HepG2 (cell line): ENCODE measurements at places on chromosomes 1 and 21. TPM values are rescaled to one million over a fixed set of nuclear protein-coding genes. Genes with fewer than 3 reads are reported as not detected.
A peak's percentile ranks its signal among the peaks of the same experiment; 100 is the strongest.

DNA sequence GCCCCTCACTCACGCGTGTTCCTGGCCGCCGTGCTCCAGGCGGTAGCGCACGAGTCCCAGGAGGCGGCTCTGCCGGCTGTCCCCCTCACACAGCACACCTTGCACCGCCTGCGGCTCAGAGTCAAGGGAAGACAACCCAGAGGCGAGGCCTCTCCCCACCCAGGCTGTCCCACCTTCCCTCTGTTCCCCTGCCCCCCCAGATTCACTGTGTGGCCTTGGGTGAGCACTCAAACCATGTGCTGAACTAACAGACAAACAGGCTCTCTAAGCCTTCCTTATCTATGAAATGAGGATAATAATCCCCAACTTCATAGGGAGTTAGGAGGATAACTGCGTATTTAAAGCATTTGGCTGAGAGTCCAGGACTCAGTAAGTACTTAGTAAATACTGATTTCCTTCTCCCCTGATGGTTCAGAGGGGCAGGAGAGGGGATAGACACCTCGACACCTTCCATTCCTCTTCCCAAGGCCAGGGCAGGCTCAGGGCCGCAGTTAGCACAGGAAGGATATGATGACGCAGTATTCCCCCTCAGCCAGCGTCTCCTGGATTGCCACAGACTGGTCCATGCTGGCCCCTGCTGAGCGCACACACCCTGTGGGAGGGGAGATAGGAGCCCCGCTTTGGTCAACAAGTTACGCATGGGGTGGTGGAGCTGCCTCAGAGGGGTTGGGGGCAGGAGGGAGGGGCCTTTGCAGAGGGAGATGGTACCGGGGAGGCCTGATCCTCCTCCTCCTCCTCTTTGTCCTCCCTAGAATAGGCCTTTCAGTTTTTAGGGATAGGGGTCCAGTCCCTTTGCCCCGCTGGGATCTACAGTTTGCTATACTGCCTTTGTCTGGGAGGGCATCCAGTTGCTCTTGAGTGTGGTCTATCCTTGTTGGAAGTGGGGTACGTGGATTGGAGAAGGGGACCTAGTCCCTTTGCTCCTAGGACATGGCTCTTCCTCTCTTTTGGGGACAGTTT, 830 bp downstream of the INPP5B start:
- DNase-seq: peak; percentile 55
- H3K36me3 ChIP-seq: no peaks in the 10 kb centered on the region
- H3K4me3 ChIP-seq: peak overlapping the region; percentile 91
- H3K4me1 ChIP-seq: peaks cover 58% of the 10 kb centered on the region
- H3K27me3 ChIP-seq: no peaks in the 10 kb centered on the region
- H3K27ac ChIP-seq: peak overlapping the region; percentile 53

GRCh38 chr21:42080788-42081083, 9.6 kb downstream of the UMODL1 start:
- H3K36me3 ChIP-seq: no peaks in the 10 kb centered on the region
- H3K27ac ChIP-seq: no peak overlapping the region
- H3K27me3 ChIP-seq: peaks cover 7% of the 10 kb centered on the region

F5 gene
- 38.3 and 38.5 TPM in 2 replicates for total RNA-seq

DNA sequence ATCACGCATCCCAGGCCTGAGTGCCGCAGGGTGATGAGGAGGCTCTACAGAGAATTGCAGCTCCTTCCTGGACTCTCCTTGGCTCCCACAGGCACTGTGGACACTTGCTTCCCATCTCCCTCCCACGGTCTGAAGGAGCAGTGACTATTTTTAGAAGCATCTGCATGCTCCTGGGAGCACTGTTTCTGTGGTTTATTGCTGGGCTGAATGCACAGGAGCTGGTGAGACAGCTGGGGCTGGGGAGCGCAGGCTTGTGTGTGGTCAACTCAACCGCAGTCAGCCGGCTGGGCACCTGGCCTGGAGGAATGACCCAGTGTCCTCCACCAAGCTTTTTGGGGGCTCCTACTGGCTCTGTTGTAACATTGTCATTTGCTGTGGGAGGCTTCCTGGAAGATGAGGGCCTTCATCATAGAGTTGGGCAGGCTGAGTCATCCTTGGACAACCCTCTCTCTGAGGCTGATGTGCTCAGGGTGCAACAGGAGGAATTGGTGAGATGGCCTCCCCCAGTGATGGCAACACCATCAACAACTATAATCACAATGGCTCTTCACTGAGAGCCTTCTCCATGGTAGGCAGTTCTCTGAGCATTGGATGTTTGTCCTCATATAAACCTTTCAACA, 1.7 kb downstream of the NFASC start:
- no peaks in the 10 kb centered on the region for H3K4me1 ChIP-seq
- DNase-seq: no peak
- H3K4me3 ChIP-seq: no peak overlapping the region

DNA sequence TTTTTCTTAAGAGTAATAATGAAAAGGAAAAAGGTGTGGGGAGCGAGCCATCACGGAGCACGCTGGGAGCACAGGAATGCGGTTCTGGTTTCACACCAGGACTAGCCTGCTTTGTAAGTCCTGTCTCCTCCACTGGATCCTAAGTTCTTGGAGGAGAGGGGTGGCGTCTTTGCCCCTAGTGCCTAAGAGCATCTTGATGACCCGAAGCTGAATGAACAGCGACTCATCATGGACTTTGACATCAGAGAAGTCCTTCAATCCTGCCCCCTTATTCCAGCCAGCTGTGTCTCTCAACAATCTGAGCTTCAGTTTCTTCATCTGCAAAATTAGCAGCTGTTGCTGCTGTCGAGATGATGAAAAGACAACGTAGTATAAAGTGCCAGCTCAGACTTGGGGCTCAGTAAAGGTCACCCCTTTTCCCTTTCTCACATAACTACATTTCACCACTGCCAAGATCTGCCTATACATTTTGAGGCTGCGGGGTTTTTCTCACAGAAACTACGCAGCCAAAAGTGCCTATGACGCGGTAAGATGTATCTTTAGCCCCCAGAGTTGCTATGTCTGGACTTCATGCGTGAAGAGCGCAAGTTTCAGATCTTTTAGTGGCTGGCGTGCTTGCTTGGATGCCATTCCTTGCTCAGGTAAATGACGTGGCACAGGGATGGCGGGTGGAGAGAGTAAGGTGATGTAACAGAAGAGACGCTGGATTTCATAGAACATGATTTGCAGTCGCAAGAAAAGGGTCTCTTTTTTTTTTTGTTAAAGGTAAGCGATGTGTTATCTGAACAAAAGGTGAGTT, 4.9 kb upstream of the PRDM2 start:
- no peak overlapping the region for H3K27ac ChIP-seq
- H3K4me1 ChIP-seq: no peaks in the 10 kb centered on the region
- no peak overlapping the region for H3K4me3 ChIP-seq
- no peaks in the 10 kb centered on the region for H3K36me3 ChIP-seq
- no peak for DNase-seq

DNA sequence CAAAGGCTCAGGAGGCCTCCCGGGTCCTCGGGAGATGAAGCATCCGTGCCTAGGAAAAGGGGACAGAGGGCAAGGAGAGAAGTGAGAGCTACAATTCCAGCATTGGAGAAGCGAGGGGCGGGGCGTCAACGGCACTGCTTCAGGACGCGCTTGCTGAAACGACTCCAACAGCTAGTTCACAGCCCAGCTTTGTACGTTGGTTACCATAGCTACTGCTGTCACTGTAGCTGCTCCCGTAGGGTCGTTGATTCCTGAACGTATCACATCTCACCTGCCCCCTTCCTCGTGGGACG, 63.1 kb downstream of the TOR1AIP2 start:
- no peak overlapping the region for H3K27ac ChIP-seq
- no peaks in the 10 kb centered on the region for H3K36me3 ChIP-seq
- no peak for DNase-seq
- peak overlapping the region; percentile 27; the same call in 1 of the 2 replicates for H3K4me3 ChIP-seq
- H3K4me1 ChIP-seq: peaks cover 20% of the 10 kb centered on the region

- no peak overlapping the region for H3K4me3 ChIP-seq
- H3K27ac ChIP-seq: no peak overlapping the region
- no peaks in the 10 kb centered on the region for H3K27me3 ChIP-seq
- DNase-seq: no peak
These were observed 203.7 kb upstream of the C1orf87 start for GRCh38 chr1:60277269-60277668.

MNDA gene
- not detected in 2 replicates for total RNA-seq

DNA sequence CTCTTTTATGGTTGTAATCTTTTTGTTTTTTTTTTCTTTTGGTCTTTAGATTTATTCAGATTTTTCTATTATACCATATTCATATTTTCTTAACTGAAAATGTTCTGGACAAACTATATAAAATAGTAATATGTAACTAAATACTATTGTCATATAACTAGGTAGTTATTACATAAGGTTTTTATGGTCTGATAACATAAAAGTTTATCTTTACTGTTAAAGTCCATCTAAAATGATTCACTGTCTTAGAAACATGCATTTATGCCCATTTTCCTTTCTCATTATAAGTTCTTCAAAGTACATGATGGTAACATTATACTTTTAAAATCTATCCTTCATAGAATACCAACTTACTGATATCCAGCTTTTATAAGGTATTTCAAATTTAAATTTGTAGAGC, 29.1 kb downstream of the IARS2 start:
- no peak for DNase-seq
- H3K36me3 ChIP-seq: peaks cover 10% of the 10 kb centered on the region
- H3K4me3 ChIP-seq: no peak overlapping the region

FLG gene
- not detected in 2 replicates for total RNA-seq

DNA sequence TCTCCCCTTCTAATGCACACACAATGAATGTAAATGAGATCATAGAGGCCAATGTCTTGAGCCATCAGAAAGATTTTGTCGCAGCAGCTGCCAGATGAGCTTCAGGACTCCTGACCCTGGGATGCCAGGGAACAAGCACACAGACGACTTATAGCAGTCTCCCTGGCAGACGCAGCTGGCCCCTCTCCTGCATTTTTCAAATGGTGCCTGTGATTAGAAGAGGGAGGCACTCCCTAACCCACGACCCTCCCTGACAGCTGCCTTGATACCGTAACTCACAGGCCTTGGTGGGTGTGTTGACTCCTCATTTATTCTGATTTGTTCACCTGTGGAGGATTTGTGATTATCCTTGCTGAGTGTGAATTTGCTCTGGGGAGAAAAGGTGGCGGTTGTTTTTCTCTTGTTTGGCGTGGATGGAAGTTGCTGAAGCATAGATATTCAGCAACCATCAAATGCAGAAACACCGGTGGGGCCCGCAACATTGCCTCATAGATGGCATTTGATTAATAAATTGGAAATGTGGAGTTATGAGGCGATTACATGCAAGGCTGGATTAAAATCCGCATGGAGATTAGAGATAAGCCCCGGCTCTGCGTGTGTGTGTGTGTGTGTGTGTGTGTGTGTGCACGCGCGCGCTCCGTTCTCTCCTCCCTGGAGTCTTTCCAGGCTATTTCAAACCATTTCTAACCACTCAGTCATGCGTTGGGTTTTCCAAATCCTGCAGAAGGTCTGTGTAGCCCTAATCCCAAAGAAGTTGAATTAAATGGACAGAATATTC, 2.1 kb upstream of the RD3 start:
- H3K36me3 ChIP-seq: no peaks in the 10 kb centered on the region
- no peak overlapping the region for H3K4me3 ChIP-seq
- peaks cover 6% of the 10 kb centered on the region for H3K27me3 ChIP-seq
- no peak overlapping the region for H3K27ac ChIP-seq
- peaks cover 7% of the 10 kb centered on the region; the same call in 1 of the 2 replicates for H3K4me1 ChIP-seq

GRCh38 chr1:207606362-207606755, 38.6 kb upstream of the CR1L start:
- no peaks in the 10 kb centered on the region for H3K27me3 ChIP-seq
- no peak overlapping the region for H3K27ac ChIP-seq
- H3K36me3 ChIP-seq: no peaks in the 10 kb centered on the region
- no peak for DNase-seq
- H3K4me3 ChIP-seq: no peak overlapping the region
- H3K4me1 ChIP-seq: peaks cover 23% of the 10 kb centered on the region

DNA sequence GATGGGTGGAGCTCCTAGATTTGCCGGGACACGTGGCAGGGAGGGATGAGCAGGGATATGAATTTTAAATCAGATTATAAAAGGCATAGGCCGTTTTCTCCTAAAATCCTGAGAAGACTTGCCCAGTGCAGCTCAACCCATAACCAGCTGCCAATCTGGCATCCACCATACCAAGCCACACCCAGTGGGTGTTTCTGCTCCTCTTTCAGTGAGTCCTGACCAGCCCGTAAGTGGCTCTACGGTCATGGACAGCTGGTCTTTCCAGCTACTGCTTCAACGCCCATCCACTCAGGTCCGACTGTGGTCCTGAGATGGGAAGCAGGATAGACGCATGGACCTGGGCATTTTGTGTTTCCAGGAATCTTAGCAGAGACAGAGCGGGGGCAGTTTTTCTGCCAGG, 107.2 kb downstream of the LAMC2 start:
- no peak overlapping the region for H3K27ac ChIP-seq
- no peaks in the 10 kb centered on the region for H3K36me3 ChIP-seq
- peaks cover 1% of the 10 kb centered on the region for H3K27me3 ChIP-seq
- no peak for DNase-seq
- H3K4me1 ChIP-seq: no peaks in the 10 kb centered on the region

GRCh38 chr1:227885648-227886502, 61.9 kb downstream of the WNT9A start:
- no peaks in the 10 kb centered on the region for H3K4me1 ChIP-seq
- no peak overlapping the region for H3K4me3 ChIP-seq
- H3K27me3 ChIP-seq: peaks cover 10% of the 10 kb centered on the region; the same call in 2 of the 3 replicates
- no peak for DNase-seq

GRCh38 chr1:32771561-32772280, 45.4 kb downstream of the YARS1 start:
- peaks cover 11% of the 10 kb centered on the region for H3K4me1 ChIP-seq
- peaks cover 16% of the 10 kb centered on the region for H3K36me3 ChIP-seq
- no peaks in the 10 kb centered on the region for H3K27me3 ChIP-seq
- no peak overlapping the region for H3K27ac ChIP-seq
